ENCODE measurements at places on chromosomes 3 and 15. TPM values are rescaled to one million over a fixed set of nuclear protein-coding genes. Genes with fewer than 3 reads are reported as not detected.

- no peak for DNase-seq
These were observed 33.7 kb upstream of the TEX264 start for GRCh38 chr3:51637144-51637940.

DNA sequence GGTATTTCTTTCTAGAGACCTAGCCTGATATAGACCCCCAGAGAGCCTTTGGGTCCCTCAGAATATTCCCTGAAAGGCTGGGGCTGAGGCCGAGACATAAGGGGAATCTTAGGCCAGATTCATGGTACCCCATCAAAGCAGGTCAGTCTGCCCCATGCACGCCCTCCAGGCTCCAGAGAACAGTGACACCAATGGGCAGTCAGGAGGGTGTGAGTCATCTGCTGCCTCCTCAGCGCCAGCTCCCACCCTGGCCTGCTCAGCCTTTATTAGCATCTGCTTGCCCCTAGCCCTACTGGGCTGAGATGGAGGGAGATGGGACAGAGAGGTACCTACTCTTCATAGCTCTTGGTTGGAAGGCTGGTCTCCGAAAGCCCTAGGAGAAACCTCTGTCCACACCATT lies 14.3 kb upstream of the CAMKV start:
- DNase-seq: no peak

- DNase-seq: no peak
These were observed 131.9 kb downstream of the DNAJB8 start for GRCh38 chr3:128334766-128335165.

NBEAL2 gene
- total RNA-seq: 165 TPM
